ENCODE measurements at places on chromosomes 7 and 10.

GRCh38 chr7:155190688-155191087 is 107.0 kb upstream of the INSIG1 start:
- no peak for DNase-seq

- DNase-seq: no peak
Measured at GRCh38 chr10:47367646-47368045, 16.4 kb downstream of the ZNF488 start.

DNA sequence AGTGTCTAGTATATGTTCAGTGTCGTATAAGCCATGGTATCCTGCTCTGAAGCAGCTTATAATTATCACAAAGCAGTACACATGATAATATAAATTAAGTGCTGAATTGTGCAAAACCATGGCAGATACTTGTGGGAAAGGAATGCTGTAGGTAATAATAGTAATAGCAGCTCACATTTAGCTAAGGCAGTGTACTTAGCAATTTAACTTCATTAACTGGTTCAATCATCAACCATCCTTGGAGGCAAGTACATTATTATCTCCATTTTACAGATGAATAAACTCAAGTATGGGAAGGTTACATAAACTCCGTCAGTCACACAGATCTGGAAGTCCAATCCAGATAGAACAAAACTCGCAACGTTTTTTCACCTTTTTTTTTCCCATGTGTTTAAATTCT is 21.6 kb upstream of the RNF148 start:
- no peak for DNase-seq

- DNase-seq: no peak
Measured at GRCh38 chr10:62669341-62669740, 135.2 kb upstream of the ADO start.

- no peak for DNase-seq
Measured at GRCh38 chr10:47303866-47304265, 3.9 kb downstream of the GDF10 start.

GRCh38 chr7:48360574-48360973 is 189.3 kb downstream of the ABCA13 start:
- no peak for DNase-seq

DNA sequence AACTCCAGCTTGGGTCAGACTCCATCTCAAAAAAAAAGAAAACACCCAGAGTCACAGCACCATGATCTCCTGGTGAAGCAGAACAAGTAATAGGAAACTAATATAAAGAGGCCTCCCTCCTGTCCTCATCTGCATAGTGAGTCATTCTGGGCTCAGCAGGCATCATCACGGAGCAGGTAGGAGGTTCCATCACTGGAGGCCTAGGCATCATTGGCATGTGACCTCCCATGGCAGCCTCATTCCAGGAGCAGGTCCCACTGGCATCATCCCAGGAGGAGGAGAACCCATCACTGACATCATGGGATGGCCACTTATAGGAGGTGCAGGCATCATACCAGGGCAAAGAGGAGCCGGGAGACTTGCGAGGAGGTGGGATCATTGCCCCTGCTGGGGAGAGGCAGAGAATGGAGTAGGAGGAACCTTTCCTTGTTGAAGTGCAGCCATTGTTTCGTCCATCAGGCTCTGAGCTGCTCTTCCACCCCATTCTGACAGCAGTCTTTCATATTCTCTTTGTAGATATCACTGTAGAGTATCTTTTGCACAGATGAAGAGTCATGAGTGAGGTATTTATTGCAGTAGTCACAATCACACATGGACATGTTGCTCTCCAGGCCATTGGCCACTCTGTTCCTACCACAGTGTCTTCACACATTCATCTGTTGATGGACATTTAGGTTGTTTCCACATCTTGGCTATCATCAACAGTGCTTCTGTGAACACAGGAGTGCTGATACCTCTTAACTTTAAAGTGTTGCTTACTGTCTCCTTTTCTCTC is 73.8 kb downstream of the OSBPL3 start:
- no peak for DNase-seq

DNA sequence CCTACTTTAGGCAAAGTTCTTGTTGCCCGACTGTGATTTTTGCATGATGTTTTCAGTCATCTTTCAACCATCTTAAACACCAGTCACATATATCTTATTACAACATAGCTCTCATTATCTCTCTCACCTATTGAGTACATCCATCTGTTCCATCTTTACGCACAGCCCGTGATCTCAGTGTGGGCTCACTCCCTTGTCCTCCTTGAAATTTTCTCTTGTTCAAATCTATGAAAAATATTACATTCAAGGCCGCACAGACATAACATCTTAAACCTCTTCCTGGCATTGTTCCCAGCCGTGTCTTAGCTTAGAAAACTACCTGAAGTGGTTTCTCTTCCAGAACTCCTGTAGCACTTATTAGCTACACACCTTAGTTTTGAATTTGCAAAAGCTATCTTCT is 32.6 kb downstream of the NET1 start:
- DNase-seq: no peak

DNA sequence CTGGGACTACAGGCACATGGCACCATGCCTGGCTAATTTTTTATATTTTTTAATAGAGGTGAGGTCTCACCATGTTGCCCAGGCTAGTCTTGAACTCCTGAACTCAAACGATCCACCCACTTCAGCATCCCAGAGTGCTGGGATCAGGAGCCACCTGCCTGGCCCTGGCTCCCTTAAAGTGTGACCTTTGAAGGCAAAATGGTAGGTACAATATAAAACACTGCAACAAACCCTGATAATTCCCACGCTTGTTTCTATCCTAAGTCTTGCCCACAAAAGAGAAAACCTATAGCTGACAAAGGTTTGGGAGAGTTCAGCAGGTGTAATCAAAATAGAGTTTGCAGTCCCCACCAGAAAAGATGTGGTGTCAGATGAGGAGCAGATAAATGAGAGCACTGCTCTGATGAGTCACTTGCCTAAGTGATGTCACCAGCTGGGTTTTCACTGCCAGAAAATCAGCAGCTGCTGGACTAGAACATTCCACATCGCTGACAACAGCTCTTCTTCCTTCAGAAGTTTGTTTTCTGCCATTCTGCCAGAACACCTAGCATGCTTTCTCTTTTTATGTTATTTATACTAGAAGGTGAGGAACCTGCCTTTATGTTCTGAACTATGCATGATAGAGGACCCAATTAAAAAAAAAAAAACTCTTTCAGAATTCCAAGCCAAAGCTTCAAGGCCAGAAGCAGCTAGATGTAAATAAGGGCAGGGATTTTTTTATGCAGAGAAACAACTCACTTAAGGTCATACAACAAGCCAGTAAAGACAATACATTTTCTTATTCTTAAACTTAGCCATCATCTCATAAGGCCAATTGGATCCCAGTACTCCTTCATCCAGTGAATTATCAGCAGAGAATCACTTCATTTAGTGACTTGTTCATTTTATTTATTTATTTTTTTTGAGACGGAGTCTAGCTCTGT is 18.0 kb downstream of the PURB start:
- DNase-seq: no peak

- DNase-seq: no peak
Measured at GRCh38 chr7:54846273-54846672, 87.3 kb upstream of the SEC61G start.

DNA sequence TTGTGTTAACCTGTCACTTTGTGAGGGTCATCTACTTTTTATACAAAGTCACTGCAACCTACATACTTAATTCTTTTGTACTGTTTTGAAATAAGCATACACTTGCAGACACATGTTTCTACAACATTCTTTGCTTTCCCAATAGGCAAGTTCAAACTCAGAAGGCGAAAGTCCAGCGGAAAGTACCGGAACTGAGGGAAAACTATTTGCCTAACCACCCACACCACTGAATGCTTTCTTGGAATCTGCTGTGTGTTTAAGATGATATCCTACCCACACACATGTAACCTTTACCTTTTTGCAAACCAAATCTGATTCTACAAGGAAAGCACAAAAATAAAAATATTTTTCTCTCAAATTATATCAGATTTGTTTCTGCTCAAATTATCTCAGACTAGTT is 139.4 kb upstream of the AGR3 start:
- no peak for DNase-seq

DNA sequence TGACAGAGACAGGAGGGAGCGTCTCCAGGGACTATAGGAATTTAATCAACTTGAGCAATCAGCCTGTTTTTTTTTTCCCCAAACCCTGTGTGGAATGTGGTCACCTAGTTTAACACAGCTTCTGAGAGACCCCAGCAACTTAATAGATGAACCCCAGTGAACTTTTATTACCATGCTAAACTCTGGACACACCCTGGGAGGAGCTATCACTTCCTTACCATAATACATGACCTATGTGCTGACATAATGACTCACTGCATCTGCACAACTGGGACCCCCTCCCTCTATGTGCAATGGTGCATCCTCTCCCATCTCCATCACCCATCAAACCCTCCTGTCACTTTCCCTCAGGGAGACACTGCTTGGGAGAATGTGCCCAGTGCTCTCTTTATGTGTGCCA is 83.7 kb downstream of the EPC1 start:
- no peak for DNase-seq

GRCh38 chr10:36465604-36466379 is 659.6 kb upstream of the ANKRD30A start:
- DNase-seq: no peak

- DNase-seq: no peak
Measured at GRCh38 chr7:141874787-141875186, 33.5 kb upstream of the PRSS37 start.

Measured in T-helper 22 cell (primary cell).